ENCODE measurements at places on chromosomes 6 and 20. TPM values are rescaled to one million over a fixed set of nuclear protein-coding genes. Genes with fewer than 3 reads are reported as not detected.

DNA sequence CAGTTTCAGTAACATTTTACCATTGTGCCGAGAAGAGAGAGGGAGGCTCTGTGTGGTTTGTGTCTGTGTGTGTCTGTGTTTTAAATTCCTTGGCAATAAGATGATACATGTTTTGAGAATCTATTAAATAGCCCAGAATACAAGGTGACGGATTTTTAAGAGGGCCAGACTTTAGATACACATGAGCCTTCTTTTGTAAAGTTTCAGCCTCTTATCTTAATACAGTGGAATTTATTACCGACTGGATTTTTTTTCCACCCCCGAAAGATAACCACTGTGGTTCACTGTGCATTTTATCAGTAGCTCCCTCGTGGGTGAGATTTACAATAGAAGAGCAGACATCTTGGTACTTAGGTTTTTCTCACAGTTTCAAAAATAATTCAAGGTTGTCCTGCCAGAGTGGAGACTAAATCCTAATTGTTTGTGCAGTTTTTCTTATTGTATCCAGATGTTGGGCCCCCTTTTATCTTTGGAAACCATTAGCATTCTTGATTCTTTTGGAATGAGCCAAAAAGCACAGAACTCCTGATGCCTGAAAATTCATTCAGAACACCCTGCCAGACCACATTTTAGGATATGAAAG is 49.9 kb downstream of the STK4 start:
- H3K4me3 ChIP-seq: no peak overlapping the region
- peaks cover 12% of the 10 kb centered on the region for H3K4me1 ChIP-seq
- H3K36me3 ChIP-seq: peaks cover 67% of the 10 kb centered on the region
- DNase-seq: no peak
- H3K27ac ChIP-seq: peak overlapping the region; percentile 64
- no peaks in the 10 kb centered on the region for H3K27me3 ChIP-seq

- no peaks in the 10 kb centered on the region for H3K4me1 ChIP-seq
- H3K4me3 ChIP-seq: no peak overlapping the region
- H3K27ac ChIP-seq: no peak overlapping the region
Measured at GRCh38 chr6:44333942-44334341, 8.5 kb upstream of the SPATS1 start.

DNA sequence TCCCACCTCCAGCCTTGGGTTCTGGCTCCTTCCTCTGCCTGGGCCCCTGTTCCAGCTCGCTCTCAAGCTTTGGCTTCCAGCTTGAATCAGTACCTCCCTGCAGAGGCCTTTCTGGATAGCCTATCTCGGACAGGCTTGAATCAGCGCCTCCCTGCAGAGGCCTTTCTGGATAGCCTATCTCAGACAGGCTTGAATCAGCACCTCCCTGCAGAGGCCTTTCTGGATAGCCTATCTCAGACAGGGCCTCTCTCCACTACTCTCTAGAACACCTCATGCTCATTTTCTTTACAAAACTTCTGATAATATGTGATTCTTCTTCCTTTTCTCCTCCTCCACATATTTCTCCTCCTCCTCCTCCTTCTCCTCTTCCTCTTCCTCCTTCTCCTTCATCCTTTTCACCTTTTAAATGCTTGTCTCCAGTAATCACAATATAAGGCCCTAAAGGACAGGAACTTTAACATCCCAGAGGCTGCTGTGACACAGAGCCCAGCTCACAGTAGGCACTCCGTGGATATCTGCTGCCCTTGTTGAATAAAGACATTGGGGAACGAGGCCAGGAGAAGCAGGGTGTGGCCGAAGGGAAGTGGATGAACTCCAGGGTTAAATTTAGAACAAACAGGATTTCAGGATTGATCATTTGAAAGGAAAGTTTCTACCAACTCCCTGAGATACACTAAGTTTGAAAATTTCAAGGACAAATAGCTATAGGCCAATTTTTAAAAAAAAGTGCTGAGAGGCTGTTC is 9.3 kb upstream of the RPS6KA2 start:
- no peak overlapping the region for H3K4me3 ChIP-seq
- H3K4me1 ChIP-seq: peaks cover 49% of the 10 kb centered on the region
- no peaks in the 10 kb centered on the region for H3K27me3 ChIP-seq
- no peaks in the 10 kb centered on the region for H3K36me3 ChIP-seq

- no peaks in the 10 kb centered on the region for H3K36me3 ChIP-seq
- no peak for DNase-seq
- no peak overlapping the region for H3K27ac ChIP-seq
- H3K27me3 ChIP-seq: no peaks in the 10 kb centered on the region
Measured at GRCh38 chr20:19419396-19419795, 207.0 kb downstream of the SLC24A3 start.

DNA sequence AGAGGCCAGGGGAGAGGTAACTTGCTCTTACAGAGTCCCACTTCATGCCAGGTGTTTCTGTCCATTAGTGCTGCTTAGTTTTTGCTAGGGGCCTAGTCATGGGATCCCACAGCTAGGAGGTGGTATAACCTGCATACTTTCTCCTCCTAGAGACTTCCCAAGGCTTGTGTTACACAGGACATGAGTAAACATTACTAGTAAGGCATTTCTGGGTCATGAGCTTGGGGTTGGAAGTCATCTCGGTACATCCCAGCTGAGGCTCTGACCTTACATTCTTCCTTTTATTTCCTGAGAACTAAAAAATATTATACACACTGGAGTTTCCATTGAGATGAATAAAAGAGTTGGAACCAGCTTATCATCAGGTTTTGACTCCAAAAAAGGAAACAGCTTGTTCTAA is 20.9 kb upstream of the PNPLA1 start:
- no peak for DNase-seq
- no peak overlapping the region for H3K4me3 ChIP-seq
- H3K27ac ChIP-seq: no peak overlapping the region
- H3K27me3 ChIP-seq: no peaks in the 10 kb centered on the region
- no peaks in the 10 kb centered on the region for H3K36me3 ChIP-seq

DNA sequence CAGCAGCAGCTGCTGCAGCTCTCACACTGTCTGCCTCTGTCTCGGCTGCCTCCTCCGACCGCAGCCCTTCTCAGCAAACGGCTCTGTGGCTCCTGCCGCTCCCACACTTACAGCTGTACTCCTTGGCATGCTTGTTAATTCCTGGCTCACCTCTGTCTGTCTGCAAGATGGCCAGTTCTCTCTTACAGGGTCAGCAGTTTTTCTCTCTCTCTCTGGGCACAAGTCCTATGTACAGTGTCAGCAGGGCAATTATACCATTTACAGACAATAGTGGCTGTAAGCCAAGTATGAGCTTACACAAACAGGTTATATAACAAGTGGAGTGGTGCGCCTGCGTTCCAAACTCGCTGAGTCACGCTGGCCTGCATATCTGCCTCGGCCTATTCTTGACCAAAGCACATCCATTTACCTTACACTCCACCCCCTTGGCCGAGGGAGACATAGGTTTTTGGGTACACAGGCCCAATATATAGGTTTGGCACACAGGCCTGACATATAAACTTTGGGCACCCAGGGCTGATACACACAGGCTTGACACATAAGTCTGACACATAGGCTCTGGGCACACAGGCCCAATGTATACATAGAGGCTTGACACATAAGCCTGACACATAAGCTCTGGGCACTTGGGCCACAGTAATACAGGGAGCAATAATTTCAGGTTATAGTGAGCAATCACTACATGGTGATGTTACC is 4.4 kb downstream of the ZKSCAN3 start:
- peaks cover 52% of the 10 kb centered on the region for H3K4me1 ChIP-seq
- peak; percentile 65 for DNase-seq
- H3K27me3 ChIP-seq: no peaks in the 10 kb centered on the region
- no peak overlapping the region for H3K4me3 ChIP-seq

DNA sequence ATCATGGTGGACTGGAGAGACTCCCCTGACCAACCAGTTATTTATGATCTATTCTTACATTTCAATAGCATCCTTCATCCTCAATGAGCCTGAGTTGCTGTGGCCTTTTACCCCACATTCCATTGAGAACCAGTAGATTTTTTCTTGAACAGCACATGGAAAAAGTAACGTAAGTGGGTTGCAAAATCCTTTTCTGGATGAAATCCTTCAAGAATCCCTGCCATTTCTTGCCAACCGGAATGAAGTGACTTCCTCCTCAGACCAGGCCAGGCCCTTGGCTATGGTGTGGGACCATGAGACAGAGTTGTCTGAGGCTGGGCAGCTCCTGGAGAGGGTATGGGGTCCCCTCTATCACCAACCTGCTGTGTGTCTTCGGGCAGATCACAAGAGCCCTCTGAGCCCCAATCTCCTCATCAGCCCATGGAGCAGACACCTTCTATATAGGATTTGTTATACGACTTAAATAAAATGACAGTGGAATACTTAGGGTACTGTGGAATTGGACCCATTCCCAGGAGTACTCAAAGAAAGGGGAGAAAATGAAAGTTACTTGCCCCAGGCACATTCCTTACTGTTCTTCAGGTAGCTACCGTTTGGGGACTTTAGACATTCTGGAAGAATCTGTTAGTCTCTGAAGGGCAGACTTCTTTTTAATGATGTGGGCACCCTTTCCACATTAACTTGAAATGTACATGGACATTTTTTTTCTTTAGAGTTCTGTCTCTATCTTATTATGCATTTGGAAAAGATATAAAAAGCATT is 10.9 kb downstream of the EYA2 start:
- no peaks in the 10 kb centered on the region for H3K4me1 ChIP-seq
- no peaks in the 10 kb centered on the region for H3K36me3 ChIP-seq
- peaks cover 2% of the 10 kb centered on the region for H3K27me3 ChIP-seq
- H3K27ac ChIP-seq: no peak overlapping the region

DNA sequence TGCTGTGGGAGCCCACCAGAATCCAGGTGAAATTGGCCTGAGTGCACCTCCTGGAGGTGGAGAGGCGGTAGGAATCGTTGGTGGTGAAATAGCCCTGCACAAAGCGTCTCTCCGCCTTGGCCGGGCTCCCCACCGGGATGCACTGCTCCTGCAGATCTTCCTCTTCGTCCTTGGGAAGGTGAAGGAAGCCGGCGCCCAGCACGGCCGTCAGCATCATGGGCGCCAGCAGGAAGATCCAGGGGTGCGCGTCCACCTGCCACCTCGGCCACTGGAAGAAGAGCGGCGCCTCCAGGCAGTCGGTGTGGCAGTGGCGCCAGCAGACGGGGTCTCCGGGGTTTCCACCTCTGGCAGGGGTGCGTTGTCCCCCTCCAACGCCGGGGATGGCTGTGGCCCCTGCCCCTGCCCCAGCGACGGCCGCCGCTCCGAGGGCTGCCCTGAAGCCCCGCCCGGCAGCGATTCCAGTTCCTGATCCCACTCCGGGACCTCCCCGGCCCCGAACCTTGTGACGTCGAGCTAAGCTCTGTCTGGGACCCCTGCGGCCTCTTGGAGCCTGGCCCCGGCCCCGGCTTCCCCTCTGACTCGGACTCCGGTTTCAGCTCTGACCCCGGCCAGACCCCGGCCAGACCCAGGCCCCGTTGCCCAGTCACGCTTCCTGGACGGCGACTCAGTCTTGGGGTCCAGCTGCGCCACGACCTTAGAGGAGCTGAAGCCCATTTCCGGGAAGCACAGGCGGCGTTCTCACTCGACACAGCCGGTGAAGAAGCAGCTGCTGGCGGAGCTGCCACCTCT is 91.9 kb downstream of the CD164 start:
- no peak overlapping the region for H3K4me3 ChIP-seq
- H3K36me3 ChIP-seq: no peaks in the 10 kb centered on the region
- no peak for DNase-seq
- no peaks in the 10 kb centered on the region for H3K4me1 ChIP-seq
- H3K27ac ChIP-seq: no peak overlapping the region

TMX4 gene
- 279 TPM for total RNA-seq

MRPS10 gene
- 65.9 TPM for total RNA-seq

SLC22A16 gene
- total RNA-seq: not detected

APOM gene
- 1.4 TPM for total RNA-seq

PGK2 gene
- not detected for total RNA-seq

SMOC2 gene
- 31.1 TPM for total RNA-seq

All from heart left ventricle (tissue), 16 donors.